IMR-90 (cell line): ENCODE measurements at places on chromosomes 2 and 18.

DNA sequence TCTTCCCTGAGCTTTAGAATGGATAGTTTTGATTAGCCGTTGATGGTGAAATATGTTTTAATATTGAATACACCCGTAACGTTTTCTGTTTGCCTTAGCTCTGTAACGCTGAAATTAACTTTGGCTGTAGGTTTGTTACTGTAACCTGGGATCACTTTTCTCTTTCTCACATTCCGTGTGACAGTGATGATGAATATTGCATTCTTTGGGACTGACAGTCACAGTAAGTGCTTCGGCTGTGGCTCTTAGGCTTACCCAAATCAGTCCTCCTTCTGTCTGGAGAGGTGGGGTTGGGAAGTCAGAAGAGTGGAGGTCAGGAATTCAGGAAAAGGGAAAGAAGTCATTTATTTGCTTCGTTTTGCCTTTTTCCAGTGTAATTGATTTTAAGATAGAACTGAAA is 18.0 kb downstream of the RMC1 start:
- H3K4me1 ChIP-seq: peaks cover 8% of the 10 kb centered on the region
- no peak for DNase-seq
- peaks cover 51% of the 10 kb centered on the region for H3K36me3 ChIP-seq
- H3K4me3 ChIP-seq: no peak overlapping the region

DNA sequence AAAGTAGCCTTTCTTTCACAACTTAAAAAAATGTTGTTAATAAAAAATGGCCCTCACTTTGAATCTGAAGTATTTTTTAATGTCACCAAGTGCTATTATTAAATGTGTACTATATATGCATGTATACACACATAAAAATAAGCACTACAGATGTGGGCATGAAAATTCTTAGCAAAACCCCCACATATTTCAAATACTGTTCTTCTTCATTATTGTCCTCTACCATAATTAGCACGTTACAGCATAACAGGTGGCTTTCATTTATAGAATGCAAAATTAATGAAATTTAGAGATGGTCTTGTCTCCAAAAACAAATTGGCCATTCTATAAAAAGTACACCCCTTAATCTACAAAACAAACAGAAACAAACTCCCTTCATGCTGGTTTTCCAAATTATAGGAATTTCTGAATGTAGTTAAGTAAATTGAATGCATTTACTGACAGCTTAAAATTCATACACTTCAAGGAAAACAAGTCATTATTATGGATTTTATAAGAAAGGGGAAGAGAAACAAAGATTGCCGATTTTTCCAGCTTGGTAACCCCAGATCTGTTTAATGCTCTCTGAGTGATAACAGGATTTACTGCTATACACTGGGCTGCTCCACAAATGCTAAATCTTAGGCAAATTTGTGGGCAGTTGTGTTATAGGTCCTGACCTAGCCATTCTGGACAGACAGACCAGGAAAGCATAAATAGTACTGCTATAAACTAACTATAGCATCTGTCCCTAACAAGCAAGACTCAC is 67.2 kb downstream of the SPRED2 start:
- DNase-seq: no peak
- no peaks in the 10 kb centered on the region for H3K27me3 ChIP-seq
- H3K27ac ChIP-seq: no peak overlapping the region
- H3K36me3 ChIP-seq: no peaks in the 10 kb centered on the region
- peaks cover 14% of the 10 kb centered on the region for H3K4me1 ChIP-seq

DNA sequence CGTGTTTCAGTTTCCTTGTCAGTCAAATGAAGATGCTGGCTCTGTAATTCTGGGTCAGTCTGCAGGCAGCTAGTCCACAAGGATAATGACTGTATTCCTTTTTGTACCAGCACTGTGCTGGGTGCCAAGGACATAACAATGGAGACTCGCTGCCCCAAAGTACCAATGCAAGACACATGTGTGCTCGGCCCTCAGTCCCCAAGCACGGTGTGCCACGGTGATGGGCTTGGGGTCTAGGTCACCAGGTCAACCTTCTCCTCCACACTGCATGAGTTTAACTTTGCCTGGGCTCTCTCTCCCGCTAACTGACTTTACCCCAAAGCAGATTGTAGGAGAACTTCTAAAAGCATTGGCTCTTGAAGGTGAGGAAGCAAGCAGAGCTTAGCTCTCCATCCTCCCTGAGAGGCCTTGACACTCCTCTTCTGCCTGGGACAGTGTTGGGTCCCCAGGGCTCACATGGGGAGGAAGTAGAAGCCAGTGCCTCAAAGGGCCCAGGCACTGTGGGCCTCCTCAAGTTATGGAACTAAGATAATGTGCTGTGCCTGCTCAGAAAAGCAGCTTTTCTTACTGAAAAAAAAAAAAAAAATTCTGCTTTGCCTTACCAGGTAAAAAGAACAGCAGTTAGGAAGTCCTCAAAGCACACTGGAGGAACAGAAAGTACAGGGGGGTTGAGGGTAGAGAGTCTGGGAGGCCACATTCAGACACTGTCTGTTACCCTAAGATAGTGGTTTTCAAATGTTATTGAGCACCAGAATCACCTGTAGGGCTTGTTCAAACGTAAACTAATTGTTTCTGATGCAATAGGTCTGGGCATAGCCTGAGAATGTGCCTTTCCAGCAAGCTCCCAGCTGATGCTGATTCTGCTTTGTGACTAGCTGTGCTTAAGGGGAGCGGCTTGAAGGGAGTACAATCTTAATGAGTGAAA is 276.4 kb upstream of the CXCR4 start:
- no peak for DNase-seq
- H3K4me3 ChIP-seq: no peak overlapping the region
- H3K27me3 ChIP-seq: no peaks in the 10 kb centered on the region

- peaks cover 4% of the 10 kb centered on the region; the same call in 1 of the 2 replicates for H3K4me1 ChIP-seq
- DNase-seq: no peak
- no peak overlapping the region for H3K27ac ChIP-seq
- no peak overlapping the region for H3K4me3 ChIP-seq
- no peaks in the 10 kb centered on the region for H3K36me3 ChIP-seq
Observed at GRCh38 chr2:150162241-150162942, 325.1 kb downstream of the RND3 start.

DNA sequence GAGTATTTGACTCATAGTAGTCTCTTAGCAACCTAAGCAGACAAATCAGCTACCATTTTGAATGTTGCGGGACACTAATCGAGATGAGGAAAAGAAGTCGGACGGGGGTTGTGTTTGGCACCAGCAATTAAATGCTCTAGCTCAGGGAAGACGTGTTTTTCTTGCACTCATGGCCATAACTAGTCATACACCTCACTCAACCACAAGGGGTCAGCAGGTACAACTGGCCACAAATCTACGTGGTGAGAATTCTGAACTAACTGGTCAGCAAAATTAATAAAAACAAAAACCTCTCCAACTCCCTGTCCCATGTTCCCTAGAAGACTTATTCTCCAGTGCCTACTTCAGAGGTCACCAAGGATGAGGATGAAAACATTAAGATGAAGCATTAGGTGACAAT is 1467.8 kb downstream of the DPP10 start:
- H3K27ac ChIP-seq: no peak overlapping the region
- H3K27me3 ChIP-seq: no peaks in the 10 kb centered on the region
- DNase-seq: no peak
- no peak overlapping the region for H3K4me3 ChIP-seq
- no peaks in the 10 kb centered on the region for H3K36me3 ChIP-seq

DNA sequence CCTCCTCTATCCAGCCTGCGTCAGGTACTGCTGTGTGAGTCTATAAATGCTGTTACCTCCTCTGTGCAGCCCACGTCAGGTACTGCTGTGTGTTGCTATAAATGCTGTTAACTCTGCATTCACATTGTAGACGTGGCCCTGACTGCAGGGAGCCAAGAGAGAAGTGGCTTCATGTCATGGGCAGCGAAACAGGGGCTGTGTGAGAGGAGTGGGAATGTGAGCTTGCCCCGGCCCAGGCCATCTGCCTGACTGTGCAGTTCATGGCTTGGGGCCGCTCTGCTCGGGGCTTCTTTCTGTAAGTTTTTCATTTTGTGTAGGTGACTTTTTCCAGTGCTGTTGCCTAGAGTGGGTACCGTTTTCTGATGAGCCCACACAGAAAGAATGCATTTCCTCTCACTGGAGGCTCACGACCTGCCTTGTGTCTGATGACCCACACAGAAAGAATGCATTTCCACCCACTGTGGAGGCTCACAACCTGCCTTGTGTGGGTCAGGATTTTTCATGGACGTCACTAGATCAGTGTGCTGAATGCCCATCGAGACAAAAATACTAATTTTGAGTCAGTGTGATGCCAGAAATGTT is 104.5 kb downstream of the SNTG2 start:
- no peaks in the 10 kb centered on the region for H3K36me3 ChIP-seq
- peak; percentile 93 for DNase-seq
- peak overlapping the region; percentile 99 for H3K27ac ChIP-seq
- H3K27me3 ChIP-seq: no peaks in the 10 kb centered on the region
- H3K4me3 ChIP-seq: no peak overlapping the region

- no peak for DNase-seq
- no peaks in the 10 kb centered on the region for H3K27me3 ChIP-seq
- no peaks in the 10 kb centered on the region for H3K4me1 ChIP-seq
- no peak overlapping the region for H3K27ac ChIP-seq
- no peaks in the 10 kb centered on the region for H3K36me3 ChIP-seq
- no peak overlapping the region for H3K4me3 ChIP-seq
Observed at GRCh38 chr18:32280911-32281310, 91.1 kb downstream of the MEP1B start.

DNA sequence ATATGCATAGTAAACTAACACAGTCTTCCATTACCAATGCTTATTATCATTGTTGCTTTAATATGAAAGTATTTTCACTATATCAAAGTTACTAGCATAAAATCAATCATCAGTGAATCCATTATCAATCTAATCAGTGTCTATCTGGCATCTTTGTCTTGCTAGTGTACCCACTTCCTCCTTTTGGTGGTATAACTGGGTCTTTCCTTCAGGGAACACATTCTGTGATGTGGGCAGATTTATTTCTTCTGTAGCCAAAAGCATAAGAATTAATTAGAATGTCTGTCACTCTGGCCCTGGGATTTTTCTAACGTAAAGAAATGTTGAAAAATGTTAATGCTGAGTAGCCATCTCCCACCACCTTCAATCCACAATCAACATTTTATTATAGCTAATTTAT is 155.8 kb upstream of the VWC2L start:
- DNase-seq: no peak
- no peaks in the 10 kb centered on the region for H3K4me1 ChIP-seq
- H3K4me3 ChIP-seq: no peak overlapping the region

DNA sequence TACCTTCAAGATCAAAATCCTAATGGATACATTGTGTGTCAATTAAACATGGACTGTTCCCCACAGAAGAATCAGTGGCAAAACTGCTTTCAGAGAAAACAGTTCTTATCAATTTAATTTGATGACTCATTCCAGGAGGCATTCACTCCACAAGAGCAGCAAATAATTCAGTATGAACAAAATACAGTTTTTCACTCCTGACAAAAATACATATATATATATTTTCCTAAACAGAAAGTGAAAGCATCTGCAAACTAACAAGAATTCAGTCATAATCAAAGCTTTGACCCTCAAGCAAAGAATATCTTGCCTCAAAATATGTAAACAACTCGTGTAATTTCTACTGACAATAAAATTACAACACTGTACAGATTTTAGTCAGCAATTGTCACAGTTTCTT is 685.1 kb upstream of the SLC8A1 start:
- DNase-seq: no peak
- H3K27me3 ChIP-seq: no peaks in the 10 kb centered on the region
- no peak overlapping the region for H3K4me3 ChIP-seq
- H3K4me1 ChIP-seq: no peaks in the 10 kb centered on the region

- H3K27ac ChIP-seq: no peak overlapping the region
- DNase-seq: no peak
- no peak overlapping the region for H3K4me3 ChIP-seq
- H3K4me1 ChIP-seq: no peaks in the 10 kb centered on the region
- no peaks in the 10 kb centered on the region for H3K27me3 ChIP-seq
Observed at GRCh38 chr2:1010415-1010930, 59.8 kb downstream of the SNTG2 start.

DNA sequence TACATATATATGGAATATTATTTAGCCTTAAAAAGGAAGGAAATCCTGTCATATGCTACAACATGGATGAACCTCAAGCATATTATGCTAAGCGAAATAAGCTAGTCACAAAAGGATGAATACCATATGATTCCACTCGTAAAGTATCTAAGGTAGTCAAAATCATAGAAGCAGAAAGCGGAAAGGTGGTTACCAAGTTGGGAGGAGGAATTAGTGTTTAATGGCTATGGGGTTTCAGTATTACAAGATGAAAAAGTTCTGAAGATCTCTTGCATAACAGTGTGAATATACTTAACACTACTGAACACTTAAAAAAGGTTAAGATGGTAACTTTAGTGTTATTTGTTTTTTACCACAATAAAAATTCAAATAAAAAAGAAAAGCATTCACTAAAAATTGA is 99.0 kb downstream of the MGAT5 start:
- no peaks in the 10 kb centered on the region for H3K27me3 ChIP-seq
- no peak overlapping the region for H3K4me3 ChIP-seq
- DNase-seq: no peak
- peaks cover 24% of the 10 kb centered on the region for H3K36me3 ChIP-seq

DNA sequence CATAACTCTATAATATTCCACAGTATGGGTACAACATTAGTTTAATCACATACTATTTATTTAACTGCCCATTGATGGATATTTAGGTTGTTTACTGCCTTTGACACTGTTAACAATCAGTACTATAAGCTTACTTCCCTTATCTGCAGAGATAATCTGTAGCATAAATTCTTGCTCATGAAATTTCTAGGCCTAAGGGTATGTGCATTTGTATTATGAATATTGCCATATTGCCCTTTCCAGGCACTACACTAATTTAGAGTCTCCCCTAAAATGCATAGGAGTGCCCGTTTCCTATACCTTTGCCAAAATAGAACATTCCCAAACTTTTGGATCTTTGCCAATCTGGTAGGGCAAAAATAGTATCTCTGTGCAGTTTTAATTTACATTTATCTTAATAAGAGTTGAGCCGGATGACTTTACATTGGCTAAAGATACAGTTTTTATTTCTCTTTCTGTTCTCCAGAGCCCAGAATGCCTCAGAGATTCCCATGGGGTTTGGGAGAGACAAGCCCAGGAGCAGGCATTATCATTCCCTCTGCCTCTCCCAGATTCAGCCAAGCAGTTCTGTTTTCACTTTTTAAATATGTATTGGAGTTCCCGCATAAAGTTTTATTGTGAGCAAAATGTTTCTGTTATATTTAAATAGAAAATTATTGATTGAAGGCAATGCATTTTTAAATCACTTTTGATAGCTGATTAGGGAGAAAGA is 102.8 kb downstream of the CAPN13 start:
- no peak overlapping the region for H3K27ac ChIP-seq
- H3K4me1 ChIP-seq: peaks cover 3% of the 10 kb centered on the region
- no peak for DNase-seq
- no peak overlapping the region for H3K4me3 ChIP-seq
- H3K36me3 ChIP-seq: no peaks in the 10 kb centered on the region
- no peaks in the 10 kb centered on the region for H3K27me3 ChIP-seq

- H3K36me3 ChIP-seq: peaks cover 36% of the 10 kb centered on the region
- no peak for DNase-seq
- no peaks in the 10 kb centered on the region for H3K27me3 ChIP-seq
- H3K4me1 ChIP-seq: no peaks in the 10 kb centered on the region
- H3K27ac ChIP-seq: no peak overlapping the region
Observed at GRCh38 chr2:171747371-171747770, 60.1 kb downstream of the DYNC1I2 start.
